ENCODE measurements at places on chromosomes 1 and 21. TPM values are rescaled to one million over a fixed set of nuclear protein-coding genes. Genes with fewer than 3 reads are reported as not detected.

ALG14 gene
- total RNA-seq, result 2.2 TPM

AGBL4 gene
- not detected for total RNA-seq

OR2T27 gene
- total RNA-seq, result not detected

C4BPA gene
- under 0.01 TPM for total RNA-seq

EPS15 gene
- total RNA-seq, result 99.9 TPM

PTAFR gene
- total RNA-seq, result 0.17 TPM

SLAMF8 gene
- not detected for total RNA-seq

TMEM52 gene
- total RNA-seq, result not detected

S100A16 gene
- 581 TPM for total RNA-seq

CREB3L4 gene
- 11.0 TPM for total RNA-seq

OR2T29 gene
- not detected for total RNA-seq

S100A5 gene
- not detected for total RNA-seq

GALNT2 gene
- 49.4 TPM for total RNA-seq

PALMD gene
- total RNA-seq, result 63.3 TPM

OR2L8 gene
- 0.17 TPM for total RNA-seq

KIF2C gene
- total RNA-seq, result 11.7 TPM

VHLL gene
- not detected for total RNA-seq

PTPRC gene
- total RNA-seq, result not detected

S100A14 gene
- 0.42 TPM for total RNA-seq

DRAM2 gene
- 70.1 TPM for total RNA-seq

USP48 gene
- total RNA-seq, result 81.9 TPM

ALDH4A1 gene
- 17.8 TPM for total RNA-seq

SRRM1 gene
- 26.9 TPM for total RNA-seq

S100A7 gene
- not detected for total RNA-seq
